Stimulated activated CD4-positive, alpha-beta T cell treated with anti-CD3 and anti-CD28 coated beads, Interleukin-15, amount 100 ng/mL, for 24 hours (primary cell): ENCODE measurements at places on chromosomes 1 and 21.

DNA sequence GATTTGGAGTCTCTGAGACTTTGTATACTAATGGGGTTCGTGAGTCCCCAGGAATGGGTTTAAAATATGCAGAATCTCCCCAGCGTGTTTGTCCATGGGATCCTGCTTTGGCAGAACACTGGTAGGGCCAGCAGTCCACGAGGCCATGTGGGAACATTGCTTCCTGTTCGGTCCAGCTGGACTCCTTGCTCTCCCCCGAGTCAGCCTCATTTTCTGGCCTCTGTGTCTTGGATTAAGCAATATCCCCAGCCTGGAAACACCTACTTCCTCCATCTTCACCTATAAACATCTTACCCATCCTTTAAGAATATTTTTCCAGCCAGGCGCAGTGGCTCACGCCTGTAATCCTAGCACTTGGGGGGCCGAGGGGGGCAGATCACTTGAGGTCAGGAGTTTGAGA, 142.4 kb downstream of the NAV1 start:
- no peak for DNase-seq

- DNase-seq: no peak
Observed at GRCh38 chr1:201050515-201051277, 27.2 kb upstream of the KIF21B start.

GRCh38 chr1:8815582-8816151, 1.8 kb downstream of the RERE start:
- no peak for DNase-seq

- DNase-seq: no peak
Observed at GRCh38 chr1:25451908-25452307, 21.2 kb downstream of the MACO1 start.

DNA sequence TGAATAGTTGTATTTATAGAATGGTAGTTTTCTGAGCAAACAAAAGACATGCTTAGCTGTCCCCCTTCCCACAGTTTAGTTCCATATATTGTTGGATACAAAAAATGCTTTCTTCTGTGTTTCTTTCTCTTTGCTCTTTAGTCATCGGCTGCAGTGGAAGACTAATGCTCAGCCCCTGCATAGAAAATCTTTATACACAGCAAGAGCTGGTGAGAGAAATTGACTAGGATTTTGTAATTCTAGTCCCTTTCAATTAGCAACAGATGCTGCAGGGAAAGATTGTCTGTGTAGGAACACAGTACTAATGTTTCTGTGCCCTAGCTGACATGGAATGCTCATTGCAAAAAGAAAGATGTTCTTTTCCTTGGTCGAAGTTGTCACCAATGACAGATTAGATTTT, 200.9 kb downstream of the RPS6KC1 start:
- DNase-seq: no peak

DNA sequence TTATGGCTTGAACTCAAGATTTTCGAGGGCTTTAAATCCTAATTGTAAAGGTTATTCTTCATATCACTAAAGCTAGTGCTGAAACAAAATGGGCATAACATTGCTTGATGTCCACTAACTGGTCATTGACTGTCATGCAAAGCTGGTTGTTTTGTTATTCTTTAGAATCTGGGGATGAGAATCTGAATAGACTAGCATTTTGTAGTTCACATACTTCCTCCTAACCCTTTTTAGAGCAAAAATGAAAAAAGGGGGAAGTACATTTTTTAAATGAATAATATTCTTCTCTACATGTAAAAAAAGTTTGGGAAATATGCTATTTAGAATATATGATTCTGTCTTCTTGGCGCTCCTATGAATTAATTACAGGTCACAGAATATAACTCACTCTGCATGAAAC, 72.2 kb upstream of the HMCN1 start:
- no peak for DNase-seq

GRCh38 chr1:41382480-41383090, 21.4 kb downstream of the FOXO6 start:
- no peak for DNase-seq

GRCh38 chr1:180501865-180502360, 464 bp downstream of the ACBD6 start:
- no peak for DNase-seq

GRCh38 chr1:41361495-41362356, 492 bp downstream of the FOXO6 start:
- peak; percentile 51 for DNase-seq

GRCh38 chr1:151816548-151817352, 11.5 kb upstream of the LINGO4 start:
- DNase-seq: no peak

- DNase-seq: no peak
Observed at GRCh38 chr1:82152356-82153271, 351.9 kb downstream of the ADGRL2 start.

- DNase-seq: no peak
Observed at GRCh38 chr1:194184974-194185373, 998.6 kb upstream of the B3GALT2 start.

- peak; percentile 18 for DNase-seq
Observed at GRCh38 chr1:5632224-5632623, 360.0 kb downstream of the NPHP4 start.

DNA sequence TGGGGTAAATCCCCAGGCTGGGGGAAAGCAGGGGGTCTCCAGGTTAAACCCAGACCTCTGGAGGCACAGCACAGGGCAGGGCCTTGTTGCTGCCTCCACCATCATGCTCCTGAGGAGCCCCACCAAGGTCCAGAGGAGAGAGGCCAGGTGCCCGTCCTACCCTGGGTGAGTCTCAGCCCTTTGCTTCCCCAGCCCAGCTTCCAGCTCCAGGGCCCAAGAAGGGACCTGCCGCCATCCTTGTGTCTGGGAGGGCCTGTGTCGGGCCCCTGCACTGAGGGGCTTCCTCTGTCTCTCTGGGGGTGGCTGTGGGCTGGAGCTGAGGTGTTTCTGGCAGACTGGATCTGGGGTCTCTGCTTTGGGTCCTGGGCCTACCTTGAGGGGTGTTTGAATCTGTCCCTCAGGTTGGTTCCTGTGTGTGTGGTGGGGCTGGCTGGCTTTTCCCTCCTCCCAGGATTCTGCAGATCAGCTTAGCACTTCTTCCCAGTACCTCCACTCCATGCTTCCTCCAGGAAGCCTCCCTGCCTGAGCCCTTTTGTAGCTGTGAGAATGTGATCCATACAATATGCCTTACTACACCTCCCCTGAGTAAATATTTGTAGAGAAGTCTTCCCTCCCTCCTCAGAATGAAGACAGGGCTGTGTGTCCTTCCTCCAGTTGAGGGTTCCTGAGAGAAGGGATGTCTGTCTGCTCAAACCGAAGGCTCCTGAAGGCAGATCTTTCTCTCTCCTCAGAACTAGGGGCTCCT, 6.2 kb downstream of the GPR3 start:
- no peak for DNase-seq

DNA sequence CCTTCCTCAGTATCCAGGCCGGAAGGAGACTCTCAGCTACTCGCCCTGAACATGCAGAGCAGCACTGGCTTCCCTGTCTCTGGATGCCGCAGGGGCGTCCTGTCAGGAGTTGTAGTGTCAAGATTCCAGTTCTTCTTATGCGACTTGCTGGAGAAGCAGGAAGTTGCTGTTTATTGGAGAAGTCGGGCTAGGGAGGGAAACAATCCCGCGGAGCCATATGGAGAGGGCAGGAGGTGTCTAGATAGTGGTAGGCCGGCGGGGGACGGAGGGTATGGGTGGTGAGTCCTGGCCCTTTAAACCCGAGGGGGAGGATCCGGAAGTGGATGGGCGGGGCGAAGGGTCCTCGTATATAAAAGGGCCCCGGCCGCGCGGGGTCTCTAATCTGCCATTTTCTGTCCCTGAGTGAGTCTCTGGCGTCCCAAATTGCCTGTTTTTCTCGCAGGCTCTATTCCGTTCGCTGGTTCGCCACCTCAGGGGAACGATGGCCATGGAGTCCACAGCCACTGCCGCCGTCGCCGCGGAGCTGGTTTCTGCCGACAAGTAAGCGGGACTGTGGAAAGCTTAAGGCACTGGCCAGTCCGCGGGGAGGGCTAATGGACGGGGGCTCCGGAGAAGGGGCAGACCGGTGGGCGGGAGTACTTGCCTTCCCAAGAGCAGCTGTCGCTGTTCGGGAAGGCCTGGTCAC, at the start of gene NASP:
Gene NASP, plus strand, starts transcription at position 376 of the 685 bp plus-strand sequence. Its CDS starts 106 bp downstream, at position 482.
- DNase-seq: peak; percentile 92

DNA sequence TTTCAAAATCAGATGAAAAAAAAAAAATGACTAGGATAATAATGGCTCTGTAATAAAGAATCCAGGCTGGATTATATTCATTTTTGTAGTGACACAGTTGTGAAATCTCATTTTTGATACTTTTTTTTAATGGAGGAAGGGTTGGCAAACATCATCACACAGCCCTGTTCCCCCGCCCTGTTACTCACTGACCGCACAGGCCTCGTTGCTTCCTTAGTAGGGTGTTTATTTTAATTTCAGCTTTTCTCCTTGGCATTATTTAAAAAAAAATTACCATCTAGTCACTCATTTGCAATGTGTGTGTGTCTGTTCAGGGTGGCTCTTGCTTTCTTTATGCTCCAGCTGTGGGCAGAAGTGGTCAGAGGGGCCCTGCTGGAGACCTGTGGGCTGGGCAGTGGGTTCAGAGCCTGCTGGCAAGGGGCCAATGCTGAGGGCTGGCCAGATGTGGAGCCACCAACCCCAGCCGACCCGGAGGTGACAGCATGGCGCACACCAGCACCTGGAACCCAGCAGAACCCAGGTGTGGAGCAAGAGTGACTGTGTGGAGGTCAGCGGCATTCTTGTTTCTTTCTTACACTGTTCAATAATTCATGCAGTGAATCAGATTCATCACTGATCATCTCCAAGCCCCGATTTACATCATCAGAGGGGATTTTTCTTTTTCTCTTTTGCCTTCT, 44.6 kb downstream of the ZSCAN20 start:
- no peak for DNase-seq
